ENCODE measurements at places on chromosomes 7 and 10.

GRCh38 chr7:74032191-74032490 is 4.2 kb downstream of the ELN start:
- no peak for DNase-seq

DNA sequence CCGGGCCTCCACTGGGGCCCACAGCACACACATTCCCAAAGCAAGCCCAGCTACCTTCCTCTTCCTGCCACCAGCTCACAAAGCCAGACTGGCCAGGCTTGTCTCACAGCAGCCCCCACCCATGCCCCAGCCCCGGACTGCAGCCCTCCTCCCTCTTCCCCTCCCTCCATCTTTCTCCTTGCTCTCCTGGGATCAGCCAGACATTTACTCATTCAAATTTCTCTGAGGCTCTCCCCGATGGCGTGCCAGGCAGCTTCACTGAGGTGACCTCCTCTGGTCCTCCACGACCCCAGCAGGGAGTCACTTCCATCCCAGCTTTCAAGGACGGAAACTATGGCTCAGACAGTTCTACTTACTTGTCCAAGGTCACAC is 187.5 kb downstream of the GRID1 start:
- DNase-seq: no peak

- peak; percentile 37 for DNase-seq
Observed at GRCh38 chr7:149624006-149624405, 126.4 kb upstream of the ZNF746 start.

GRCh38 chr7:92766461-92767003 is 69.8 kb downstream of the CDK6 start:
- DNase-seq: no peak

DNA sequence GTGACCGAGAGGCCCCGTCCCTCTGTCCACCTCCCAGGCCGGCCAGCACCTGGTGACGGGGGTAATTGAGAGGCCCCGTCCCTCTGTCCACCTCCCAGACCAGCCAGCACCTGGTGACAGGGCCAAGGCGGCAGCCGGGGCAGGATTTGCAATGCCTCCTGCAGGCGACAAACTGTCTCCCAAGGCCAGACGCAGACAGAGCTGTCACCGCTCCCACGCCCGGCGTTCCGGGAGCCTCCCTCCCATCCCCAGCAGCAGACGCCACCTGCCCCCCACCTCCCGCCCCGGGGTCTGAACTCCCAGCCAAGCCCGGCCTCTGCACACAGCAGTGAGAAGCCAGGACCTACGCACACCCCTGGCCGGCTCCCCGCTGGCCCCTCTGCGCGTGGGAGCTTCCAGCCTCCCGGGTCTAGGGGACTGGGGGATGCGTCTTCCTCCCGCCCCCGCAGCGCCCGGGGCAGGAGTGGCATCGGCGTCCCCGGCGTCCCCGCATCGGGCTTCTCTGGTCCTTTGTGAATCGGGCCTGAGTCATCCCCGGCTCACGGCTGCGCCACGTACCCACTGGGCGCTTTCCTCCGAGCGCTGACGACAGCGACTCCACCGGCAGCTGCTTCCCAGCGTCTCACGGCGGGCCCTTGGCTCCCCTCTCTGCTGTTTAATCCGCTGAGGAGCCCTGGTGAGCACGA is 95.1 kb upstream of the DIP2C start:
- peak; percentile 82 for DNase-seq

DNA sequence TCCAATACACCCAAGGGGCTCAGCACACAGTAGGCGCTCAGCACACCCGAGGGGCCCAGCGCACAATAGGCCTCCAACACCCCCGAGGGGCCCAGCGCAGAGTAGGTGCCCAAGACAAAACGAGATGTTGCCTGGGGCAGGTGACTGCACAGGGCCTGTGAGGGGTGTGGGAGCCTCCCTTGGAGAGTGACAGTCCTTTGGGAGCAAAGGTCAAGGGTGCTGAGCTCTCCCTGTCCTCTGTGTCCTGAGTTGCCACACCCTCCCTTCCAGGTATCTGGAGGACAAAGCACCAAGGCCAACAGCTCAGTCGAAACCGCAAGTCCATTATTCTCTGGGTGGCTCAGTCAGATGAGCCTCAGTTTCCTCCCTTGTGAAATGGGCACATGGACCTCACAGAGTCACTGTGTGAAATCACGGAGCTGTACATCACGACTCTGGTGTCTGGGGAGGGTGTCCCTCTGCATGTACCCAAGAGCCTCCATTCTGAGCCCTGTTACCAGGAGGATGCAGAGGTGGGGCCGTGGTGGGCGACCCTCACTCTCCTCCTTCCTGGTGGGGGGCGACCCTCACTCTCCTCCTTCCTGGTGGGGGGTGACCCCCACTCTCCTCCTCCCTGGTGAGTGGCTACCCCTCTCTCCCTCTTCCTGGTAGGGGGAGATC is 81.3 kb downstream of the FOXL3 start:
- no peak for DNase-seq

GRCh38 chr7:45923290-45923689 is 2.2 kb upstream of the IGFBP3 start:
- DNase-seq: peak; percentile 76

DNA sequence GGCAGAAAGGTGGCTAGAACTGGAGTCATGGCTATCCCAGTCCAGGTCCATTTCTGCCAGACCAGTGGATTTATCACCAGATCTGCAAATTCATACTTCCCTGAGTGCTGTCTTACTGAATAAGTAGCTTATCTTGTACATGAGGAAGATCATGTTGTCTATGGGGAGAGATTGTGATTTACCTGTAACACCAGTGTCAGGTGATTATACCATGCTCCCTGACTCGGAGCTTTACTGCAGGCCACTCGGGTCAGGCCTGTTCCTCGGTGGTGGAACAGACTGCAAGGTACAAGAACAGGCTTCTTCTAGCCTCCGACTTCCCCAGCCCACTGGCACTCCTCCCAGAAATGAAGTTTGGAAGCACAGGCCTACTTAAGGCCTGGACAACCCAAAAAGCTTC is 42.6 kb upstream of the DLG5 start:
- DNase-seq: no peak

DNA sequence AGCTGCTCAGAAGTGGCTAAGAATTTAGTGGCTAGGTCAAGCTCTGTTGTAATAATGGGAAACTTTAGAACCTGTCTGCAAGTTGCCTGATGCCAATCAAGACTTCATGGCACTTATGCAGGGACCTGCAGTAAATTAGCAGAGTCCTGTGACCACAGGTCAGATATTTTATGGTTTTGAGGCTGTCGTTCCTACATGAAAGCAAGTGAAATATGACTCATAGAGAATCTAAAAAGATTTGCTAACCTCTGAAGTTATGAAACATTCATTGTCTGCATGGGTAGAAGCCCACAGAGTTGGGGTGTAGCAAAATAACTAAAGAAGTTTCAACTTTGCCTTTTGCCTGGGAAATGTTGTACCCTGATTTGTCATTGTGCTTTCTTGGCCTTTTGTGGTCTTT is 32.3 kb downstream of the SLC39A12 start:
- DNase-seq: no peak

- DNase-seq: no peak
Observed at GRCh38 chr10:65126288-65126687, 1605.1 kb downstream of the REEP3 start.

- no peak for DNase-seq
Observed at GRCh38 chr10:116715839-116716377, 26.5 kb downstream of the HSPA12A start.

GRCh38 chr7:12322284-12322902 is 81.3 kb downstream of the VWDE start:
- no peak for DNase-seq

GRCh38 chr7:2106440-2106839 is 126.3 kb downstream of the MAD1L1 start:
- no peak for DNase-seq

DNA sequence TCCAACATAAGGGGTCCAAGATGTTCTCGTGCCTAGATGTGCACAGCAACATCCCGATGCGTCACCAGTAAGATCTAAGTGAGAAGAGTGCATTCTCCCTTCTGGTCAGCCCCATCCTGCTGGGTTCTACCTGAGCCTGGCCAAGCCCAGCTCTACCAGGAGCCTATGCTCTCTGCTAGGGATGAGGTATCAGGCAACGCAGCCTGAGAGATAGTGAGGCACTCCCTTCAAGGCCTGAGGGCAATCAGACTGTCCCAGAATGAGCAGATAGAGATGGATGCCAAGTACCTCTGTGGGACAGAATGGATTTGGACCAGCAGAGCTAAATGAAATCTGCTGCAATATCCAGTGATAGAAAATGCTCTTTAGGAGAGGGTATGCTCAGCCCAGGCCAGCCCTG is 26.7 kb downstream of the DDC start:
- no peak for DNase-seq

DNA sequence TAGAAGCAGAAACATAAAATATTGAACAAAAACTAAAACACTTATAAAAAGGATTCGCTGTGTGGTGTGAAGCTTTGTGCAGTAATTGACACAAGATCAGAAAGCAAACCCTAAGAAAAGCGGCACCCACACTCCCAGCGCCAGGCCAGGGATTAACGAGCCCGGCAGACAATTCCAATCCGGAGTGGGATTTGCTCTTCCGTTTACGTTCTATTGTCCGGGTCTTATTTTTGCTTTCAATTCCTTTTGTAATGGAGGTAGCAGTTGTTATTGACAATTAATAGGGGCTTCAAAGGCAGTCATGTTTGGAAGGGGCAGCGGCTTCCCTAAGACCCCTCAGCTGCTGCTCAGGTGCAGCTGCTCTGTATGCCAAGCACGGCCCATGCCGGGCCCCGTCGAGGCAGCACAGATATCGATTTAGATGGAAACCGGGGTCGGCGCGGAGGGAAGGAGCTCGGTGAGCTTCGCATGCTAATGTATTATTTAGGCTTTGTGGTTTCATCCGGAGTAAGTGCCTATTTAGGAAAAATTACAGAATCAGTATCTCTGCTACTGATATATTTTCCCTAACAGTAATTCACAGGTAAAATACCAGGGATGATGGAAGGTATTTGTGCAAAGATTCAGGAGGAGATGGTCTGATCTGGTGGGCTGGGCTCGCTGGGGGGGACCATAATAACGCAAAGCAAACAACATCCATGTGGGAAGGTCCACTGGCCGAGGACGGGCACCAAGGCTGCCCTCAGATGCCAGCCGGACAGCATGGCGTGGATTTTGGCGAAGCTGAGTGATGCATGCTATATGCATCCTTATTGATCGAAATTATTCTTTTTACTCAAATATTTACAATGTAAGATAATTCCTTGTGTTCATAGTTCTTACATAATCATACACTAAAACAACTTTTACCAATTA is 561.7 kb downstream of the PTPRN2 start:
- no peak for DNase-seq

DNA sequence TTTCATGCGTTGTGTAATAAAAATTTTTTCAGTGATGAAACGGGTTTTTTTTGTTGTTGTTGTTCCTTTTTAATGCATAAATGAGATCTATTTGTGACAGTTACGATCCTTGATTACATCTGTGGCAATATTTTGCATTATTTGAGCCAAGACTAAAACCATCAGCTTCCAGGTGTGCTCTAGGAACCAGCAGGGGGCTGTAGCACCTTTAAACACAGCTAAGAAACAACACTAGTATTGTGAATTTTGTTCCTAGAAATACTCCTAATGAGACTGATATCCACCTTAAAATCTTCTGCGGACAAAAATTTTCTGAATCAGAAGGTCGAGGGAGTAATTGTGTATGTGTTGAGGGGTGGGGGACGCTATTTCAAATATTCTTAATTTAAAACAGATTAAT is 52.6 kb downstream of the FGFBP3 start:
- no peak for DNase-seq

- DNase-seq: no peak
Observed at GRCh38 chr10:129056734-129057689, 410.0 kb upstream of the MGMT start.

GRCh38 chr10:51063659-51064535 is 10.4 kb upstream of the PRKG1 start:
- no peak for DNase-seq

- peak; percentile 80 for DNase-seq
Observed at GRCh38 chr10:132185601-132186487, 904 bp upstream of the DPYSL4 start.

GRCh38 chr10:26372513-26373354 is 65.4 kb upstream of the APBB1IP start:
- no peak for DNase-seq

DNA sequence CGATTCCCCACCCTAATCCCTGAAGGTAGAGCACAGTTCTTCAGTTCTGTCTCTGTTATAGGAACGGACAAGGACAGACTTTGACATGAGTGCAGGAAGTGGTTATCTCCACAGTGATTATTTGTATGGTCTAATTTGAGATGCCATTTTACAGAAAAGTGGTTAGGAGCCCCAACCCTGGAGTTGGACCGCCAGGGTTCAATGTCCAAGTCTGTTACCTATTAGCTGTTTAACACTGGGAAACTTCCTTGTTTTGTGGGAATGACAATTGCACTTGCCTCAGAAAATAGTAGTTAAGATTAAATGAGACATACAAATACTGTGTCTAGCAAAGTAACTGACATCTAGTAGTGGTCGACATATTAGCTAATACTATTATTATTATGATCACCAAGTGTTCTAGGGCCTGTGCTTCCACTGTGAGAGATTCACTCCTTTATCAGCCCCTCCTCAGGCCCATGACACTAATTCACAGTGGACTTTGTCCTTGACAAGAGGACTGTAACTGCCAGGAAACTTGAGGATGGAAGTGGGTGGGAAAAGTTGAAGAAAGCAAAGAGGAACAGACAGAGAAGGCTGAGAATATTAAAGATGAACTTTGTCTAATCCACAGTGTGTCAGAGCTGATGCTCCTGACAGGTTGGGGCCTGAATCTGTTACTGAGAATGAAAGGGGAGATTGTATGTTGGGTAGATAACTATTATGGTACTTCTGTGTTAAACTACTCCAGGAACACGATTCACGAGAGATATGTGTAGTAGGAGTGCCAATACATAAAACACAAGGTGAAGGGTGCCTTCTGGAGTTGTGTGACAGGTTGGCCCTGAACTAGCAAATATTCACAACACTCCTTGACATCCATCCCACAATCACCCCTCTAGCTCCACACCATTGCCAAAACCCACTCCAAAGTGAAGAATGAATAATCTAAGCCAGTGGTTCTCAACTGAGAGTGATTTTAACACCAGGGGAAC is 66.4 kb downstream of the TAC1 start:
- no peak for DNase-seq

DNA sequence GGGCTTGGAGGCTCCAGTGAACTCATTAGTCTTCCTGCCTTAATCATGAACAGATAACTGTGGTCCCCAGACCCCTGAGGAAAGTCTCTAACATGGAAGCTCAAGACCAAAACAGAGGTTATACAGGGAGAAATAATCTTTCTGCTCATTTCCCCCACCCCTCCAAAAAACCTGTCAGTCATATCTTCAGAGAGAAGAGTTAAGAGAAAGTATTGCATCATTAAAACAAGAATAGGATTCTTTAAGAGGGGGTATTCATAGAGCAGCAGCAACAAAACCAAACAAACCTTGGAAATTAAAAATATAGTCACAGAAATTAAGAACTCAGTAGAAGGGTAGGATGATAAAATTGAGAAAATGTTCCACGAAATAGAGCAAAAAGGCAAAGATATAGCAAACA is 7.6 kb downstream of the CLEC2L start:
- DNase-seq: no peak

GRCh38 chr10:5743736-5744135 is 59.1 kb downstream of the TASOR2 start:
- no peak for DNase-seq

DNA sequence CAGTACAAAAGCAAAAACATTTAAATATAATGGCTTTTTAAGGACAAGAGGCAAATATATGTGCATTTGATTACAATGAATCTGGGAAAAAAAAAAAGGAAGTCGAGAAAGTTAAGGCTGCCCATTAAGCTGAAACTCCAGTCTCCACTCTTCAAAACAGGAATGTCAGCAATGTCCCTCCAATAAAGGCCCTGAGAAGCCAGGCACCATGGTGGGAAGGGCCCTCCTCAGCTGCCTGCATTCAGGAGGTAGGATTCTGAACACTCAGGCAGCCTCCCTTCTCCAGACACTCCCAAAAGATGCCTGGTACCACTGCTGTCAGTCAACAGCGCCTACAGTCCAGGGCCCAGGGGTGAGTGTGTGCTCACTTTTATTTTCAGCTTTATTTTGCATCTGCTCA is 121.3 kb upstream of the MGMT start:
- no peak for DNase-seq
